ENCODE measurements at places on chromosomes 13 and 19.

DNA sequence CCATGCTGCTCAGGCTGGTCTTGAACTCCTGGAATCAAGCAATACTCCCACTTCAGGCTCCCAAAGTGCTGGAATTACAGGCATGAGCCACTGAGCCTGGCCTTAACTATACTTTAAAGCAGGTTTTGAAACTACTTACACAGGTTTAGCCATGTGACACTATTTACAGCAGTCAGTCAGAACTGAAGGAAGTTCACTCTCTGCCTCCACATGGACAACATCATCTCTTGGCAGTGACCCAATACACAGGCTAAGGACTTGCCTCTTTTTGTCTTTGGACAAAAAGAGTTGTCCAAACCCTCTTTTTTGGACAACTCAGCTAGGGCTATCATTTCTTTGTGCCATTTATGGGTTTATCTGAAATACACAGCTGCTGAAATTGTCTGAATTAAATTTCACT is 89.0 kb upstream of the CLDN10 start:
- no peak for DNase-seq

DNA sequence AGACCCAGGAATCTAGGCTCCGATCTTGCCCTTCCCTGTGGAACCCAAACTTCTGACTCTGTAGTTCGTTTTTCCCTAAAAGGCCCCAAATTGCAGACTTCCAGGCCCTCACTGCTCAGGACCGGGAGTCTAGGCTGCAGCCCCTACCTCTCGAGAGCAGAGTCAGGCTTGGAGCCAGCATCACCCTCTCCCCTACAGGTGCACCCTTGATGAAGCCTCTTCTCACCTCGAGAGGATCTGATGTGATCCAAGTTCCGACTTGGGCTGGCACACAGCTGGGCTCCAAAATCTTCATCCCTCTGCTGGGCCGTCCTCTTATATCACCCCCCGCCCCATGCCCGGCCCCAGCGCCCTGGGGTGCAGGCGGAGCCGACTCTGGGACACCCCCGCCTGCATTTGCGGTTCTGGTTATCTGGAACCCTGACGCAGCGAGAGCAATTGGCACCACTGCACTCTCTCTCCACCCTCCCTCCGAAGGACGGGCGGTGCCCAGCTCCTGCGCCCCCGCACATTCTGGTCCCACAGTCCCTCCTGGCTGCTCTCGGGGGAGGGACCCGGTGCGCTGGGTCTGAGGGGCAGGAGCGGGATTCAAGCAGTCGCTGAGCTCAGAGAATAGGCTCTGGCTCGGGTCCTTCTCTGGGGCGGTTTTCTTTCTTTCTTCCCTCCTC is at the start of gene KLK7:
TSS of gene KLK7 (minus strand) at position 293 of the 668 bp plus-strand sequence. CDS start 1,518 bp downstream, outside the sequence.
- no peak for DNase-seq

GRCh38 chr19:1884719-1885334 is 469 bp downstream of the ABHD17A start:
- no peak for DNase-seq

GRCh38 chr19:33512580-33513137 is 8.9 kb downstream of the PEPD start:
- DNase-seq, result no peak

Measured in islet precursor cell (in vitro differentiated cells).